ENCODE measurements at places on chromosomes 2 and 18. TPM values are rescaled to one million over a fixed set of nuclear protein-coding genes. Genes with fewer than 3 reads are reported as not detected.

The C2orf80 gene
- not detected for total RNA-seq

DNA sequence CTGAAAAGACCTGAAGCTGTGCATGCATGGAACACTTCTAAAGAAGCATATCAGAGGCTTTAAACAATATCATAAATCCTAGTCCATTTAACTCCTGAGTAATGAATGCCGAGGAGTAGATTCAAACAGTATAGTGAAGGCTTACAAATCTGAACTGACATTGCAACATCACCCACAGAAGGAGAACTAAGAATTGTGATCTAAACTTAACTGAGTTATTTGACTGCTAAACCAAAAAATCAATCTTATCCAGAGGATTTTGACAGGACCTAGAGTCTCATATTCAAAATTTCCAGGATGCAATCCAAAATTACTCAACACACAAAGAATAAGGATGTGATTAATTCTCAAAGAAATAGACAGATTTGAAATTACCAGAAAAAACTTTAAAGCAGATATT lies 181.0 kb downstream of the SLC39A10 start:
- no peaks in the 10 kb centered on the region for H3K36me3 ChIP-seq
- no peak overlapping the region for H3K27ac ChIP-seq
- no peak overlapping the region for H3K4me3 ChIP-seq
- no peaks in the 10 kb centered on the region for H3K4me1 ChIP-seq
- DNase-seq = no peak

- no peak overlapping the region for H3K27ac ChIP-seq
- H3K4me3 ChIP-seq = no peak overlapping the region
- DNase-seq = no peak
- peaks cover 4% of the 10 kb centered on the region for H3K4me1 ChIP-seq
- no peaks in the 10 kb centered on the region for H3K36me3 ChIP-seq
These were observed 64.4 kb downstream of the ANTXR1 start for GRCh38 chr2:69077252-69077950.

DNA sequence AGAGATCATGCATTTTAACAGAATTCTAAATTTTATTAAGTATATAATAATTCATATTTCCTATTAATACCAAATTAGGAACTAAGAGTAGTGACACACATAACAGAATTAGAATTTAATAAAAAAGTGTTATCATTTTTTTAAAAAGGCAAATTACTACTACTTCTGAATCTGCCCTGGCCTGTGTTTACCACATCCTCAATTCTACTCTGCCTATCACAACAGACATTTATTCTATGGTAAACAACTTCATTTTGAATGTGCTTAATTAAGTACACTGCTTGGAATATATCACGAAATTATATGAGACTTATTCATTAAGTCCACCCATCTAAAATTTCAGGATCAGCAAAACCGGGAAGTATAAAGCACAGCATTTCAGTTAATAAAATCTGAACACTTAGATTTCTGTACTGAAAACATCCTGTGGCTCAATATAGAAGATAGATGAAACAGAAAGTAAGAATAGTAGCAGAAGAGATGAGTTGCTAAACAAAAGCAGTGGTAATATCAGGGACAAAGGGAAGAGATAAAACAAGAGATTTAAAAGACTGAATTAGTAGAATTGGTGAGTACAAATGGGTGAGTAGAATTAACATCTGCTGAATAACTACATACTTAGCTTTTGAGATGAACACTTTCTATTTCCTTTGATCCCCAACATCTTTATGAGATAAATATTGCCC lies 3.7 kb downstream of the SMC6 start:
- H3K27ac ChIP-seq = no peak overlapping the region
- no peak for DNase-seq

The LOXL3 gene
- 3.2 TPM for total RNA-seq

DNA sequence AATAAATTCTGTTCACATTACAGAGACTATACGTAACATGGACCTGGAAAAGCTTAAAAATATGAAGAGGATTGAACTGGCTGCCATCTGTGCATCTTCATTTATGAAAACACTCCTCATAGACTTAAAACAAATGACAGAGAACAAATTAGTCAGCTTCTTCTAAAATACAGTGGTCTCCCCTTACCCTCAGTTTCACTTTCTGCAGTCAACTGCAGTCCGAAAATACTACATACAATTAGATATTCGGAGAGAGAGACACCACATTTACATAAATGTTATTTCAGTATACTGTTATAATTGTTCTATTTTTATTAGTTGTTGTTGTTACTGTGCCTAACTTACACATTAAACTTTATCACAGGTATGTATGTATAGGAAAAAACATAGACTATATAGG lies 6.5 kb downstream of the RNF103 start:
- H3K27ac ChIP-seq = no peak overlapping the region
- no peak overlapping the region for H3K4me3 ChIP-seq
- H3K4me1 ChIP-seq = peaks cover 44% of the 10 kb centered on the region
- H3K36me3 ChIP-seq = peaks cover 38% of the 10 kb centered on the region

Data from right atrium auricular region (tissue), 2 donors.